Mucosa of gallbladder (tissue), 1 donor: ENCODE measurements at places on chromosomes 5 and 9.

DNA sequence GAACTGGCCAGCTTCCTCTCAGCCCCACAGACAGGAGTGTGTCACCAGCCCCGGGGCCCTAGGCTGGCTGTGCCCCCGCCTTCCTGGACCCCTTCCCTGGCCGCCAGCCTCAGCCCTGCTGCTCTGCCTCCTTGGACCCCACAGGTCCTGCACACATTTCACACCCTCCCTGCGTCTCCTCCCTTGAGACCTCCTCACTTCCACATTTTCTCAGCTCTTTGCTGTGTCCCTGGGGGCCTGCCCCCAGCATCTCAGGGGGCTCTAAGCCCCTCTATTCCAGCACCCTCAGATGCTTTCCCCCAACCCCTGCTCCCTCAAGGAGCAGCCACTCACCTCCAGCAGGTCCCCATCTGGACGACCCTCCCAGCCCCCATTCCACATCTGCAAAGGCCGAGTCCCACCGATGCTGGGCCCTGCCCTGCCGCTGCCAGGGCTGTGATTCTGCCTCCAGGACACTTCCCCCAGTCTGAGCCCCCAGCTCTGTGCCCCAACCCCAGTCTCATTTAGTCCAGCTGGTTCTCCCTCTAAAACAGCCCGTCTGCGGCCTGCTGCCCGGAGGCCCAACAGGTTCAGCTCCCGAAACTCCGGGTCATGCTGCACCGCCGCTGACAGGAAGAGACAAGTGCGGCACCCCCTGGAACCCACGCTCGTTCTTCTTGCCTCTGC, 4.2 kb downstream of the SLC34A3 start:
- no peak for DNase-seq

DNA sequence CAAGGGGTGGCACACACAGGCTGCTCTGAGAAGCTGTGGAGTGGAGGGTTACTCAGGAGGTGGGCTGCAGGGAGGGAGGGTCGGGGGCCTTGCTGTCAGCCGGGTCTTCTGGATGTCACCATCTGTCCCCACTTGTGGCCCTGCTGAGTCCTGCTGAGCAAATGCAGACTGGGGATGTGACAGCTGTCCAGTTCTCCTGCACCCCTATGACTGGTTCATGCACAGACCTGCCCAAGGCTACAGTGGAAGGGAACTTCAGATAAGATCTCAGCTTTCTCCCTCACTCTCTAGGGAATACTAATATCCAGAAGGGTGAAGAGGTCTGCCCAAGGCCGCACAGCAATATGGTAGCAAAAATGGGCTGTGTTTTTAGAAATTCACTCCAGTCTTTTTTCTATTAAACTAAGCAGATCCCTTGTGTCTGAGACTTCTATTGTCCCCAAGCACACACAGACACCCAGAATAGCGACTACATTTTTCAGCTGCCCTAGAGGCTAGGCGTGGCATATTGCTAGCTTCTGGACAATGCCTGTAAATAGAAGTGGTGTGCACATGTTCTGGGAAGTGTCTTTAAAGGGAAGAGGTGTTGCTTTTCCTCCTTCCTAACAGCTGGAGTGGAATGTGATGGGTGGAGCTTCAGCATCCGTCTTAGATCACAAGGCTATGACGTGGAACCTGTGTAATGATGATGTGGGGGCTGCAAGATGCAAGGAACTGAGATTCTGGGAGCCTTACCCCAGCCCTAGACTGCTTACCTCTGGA, 51.1 kb upstream of the TBC1D2 start:
- no peak for DNase-seq

- DNase-seq = no peak
These were observed 321.8 kb upstream of the MEF2C start for GRCh38 chr5:89204756-89205155.

- DNase-seq = peak; percentile 11
These were observed 244.3 kb downstream of the PDE4D start for GRCh38 chr5:59648949-59649921.

GRCh38 chr5:2710910-2711309, 40.6 kb downstream of the IRX2 start:
- no peak for DNase-seq

- no peak for DNase-seq
These were observed 38.7 kb upstream of the PTGS1 start for GRCh38 chr9:122332083-122332482.

- DNase-seq = no peak
These were observed 18.8 kb downstream of the FTMT start for GRCh38 chr5:121870489-121870888.

DNA sequence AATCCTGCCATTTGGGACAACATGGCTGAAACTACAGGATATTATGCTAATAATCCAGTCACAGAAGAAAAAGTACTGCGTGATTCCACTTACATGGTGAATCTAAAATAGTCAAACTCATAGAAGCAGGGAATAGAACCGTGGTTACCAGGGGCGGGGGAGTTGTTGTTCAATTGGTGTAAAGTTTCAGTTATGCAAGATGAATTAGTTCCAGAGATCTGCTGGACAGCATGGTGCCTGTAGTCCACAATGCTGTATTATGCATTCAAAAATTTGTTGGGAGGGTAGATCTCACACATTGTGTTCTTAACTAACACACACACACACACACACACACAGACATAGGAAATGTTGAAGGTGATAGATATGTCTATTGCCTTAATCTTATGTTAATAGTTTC, 480.5 kb downstream of the DMRT2 start:
- DNase-seq = no peak

GRCh38 chr5:153425914-153426313, 64.6 kb upstream of the GRIA1 start:
- DNase-seq = no peak

- no peak for DNase-seq
These were observed 15.6 kb downstream of the PITX1 start for GRCh38 chr5:135018457-135018856.

- DNase-seq = no peak
These were observed 113.5 kb downstream of the TENT4A start for GRCh38 chr5:6826756-6827155.

DNA sequence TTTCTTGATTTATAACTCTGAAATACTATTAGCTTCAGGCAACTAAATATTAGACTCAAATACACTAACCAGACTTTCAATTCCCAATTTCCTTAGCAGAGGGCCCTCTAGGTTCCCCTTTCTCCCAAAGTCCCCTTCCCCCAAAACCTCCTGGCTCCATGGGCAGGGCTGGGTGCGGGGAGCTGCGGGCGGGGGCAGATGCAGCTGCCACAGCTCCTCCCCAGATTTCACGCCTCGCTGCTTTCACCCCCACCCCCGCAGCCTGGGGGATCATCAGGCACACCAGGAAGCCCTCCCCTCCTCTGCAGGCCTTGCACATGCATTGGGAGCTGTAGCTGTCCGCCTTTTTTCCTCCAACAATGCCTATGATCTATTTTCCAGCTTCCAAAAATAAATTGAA, 82.8 kb upstream of the SPATA31C2 start:
- DNase-seq = no peak

DNA sequence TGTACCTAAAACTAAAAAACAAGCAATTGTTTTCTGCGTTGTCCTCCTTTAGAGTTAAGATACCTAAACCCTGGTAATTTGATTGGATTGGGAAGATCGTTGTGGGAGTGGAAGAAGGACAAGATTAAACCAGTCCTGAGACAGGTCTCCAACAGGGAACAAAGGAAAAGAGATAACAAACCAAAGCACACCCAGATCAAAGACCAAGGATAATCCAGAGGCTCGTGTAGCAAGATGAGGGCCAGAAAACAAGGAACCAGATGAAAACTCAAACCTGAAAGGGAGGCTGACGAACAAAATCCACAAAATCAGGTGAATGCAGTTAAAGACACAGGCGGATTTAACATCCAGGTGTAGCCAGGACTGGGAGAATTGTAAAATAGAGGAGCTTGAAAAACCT, 618.1 kb downstream of the SLCO4C1 start:
- DNase-seq = no peak

- no peak for DNase-seq
These were observed 3.3 kb upstream of the CLTA start for GRCh38 chr9:36187414-36187813.

- no peak for DNase-seq
These were observed 57.9 kb downstream of the OSTF1 start for GRCh38 chr9:75146229-75146628.

GRCh38 chr5:136781464-136781863, 416.1 kb upstream of the TRPC7 start:
- DNase-seq = no peak

GRCh38 chr9:121954477-121955140, 138.5 kb downstream of the TTLL11 start:
- peak; percentile 50 for DNase-seq

GRCh38 chr5:124628721-124629596, 117.5 kb downstream of the ZNF608 start:
- DNase-seq = peak; percentile 56

DNA sequence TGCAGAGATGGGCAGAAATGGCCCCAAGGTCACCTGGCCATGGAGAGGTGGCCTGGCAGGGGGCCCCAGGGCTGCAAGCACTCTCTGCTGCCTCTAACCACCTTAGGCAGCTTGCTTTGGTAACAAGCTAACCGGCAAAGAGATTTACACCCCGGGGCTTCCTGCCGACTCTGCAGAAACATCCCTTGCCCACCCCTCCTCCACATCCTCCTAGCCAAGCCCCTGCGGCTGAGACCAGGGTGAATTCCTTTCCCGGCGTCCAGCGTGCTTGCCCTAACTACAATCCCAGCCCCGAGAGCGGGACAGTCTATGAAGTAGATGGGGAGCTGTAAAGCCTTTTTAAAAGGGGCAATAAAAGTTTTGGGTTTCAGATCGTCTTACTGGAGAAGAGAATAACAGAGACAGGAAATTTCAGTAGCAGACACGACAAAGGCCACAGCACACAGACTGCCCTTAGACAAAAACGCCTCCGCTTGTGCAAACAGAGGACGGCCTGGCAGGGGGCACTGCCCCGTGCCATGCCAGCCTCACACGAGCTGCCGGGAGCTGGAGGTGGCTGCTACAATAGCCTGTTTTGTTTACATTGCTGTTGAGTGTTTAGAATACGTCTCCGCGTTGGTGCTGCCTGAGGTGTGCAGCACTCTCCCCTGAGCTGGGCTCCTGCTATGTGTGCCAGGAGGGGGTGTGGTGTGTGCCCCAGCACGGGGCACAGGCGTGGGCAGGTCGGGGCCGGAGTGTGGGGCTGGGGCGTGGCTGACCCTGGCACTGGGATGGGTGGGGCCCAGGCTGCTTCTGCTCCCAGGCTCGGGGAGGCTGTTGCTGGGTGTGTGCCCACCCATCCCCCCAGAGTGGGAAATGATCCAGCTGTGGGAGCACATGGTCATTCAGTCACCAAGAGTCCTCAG, 15.3 kb downstream of the MYMK start:
- DNase-seq = peak; percentile 58

DNA sequence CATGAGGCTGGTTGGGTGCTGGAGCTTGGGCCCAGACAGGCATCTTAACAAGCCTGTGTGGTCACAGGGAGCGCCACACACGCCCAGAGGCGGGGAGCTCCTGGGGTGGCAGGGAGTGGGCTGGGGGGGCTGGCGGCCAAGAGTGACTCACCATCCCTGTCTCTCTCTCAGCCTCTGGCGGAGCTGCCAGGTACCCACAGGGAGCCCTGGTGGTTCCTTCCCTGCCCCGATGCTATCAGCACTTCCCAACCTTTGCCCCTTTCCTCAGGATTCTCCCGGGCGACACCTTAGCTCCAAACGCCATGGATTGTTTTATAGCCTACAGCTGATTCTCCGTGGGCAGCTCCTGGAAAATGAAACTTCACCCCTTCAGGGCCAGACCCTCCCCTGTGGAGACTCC, 5.5 kb downstream of the SLC9A3 start:
- peak; percentile 81 for DNase-seq

- no peak for DNase-seq
These were observed 474.2 kb downstream of the PRELID2 start for GRCh38 chr5:145360936-145361335.

- no peak for DNase-seq
These were observed 339.9 kb downstream of the ADGRV1 start for GRCh38 chr5:90898326-90899013.

GRCh38 chr5:172361566-172362238, 78.1 kb upstream of the UBTD2 start:
- no peak for DNase-seq

DNA sequence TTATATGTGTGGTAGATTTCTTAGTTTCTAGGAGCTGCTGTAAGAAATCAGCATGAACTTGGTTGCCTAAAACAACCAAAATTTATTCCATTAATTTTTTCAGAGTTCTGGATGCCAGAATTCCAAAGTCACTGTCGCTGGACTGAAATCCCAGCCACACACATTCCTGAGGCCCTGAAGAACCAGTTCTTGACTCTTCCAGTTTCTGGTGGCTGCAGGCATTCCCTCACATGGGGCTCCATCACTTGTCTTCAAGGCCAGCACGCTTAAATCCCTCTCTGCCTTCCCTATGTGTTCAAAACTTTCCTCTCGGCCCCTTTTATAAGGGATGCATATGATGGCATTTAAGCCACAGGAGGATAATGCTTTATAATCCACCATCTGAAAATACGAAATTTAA, 1237.5 kb upstream of the CDH9 start:
- DNase-seq = no peak

- no peak for DNase-seq
These were observed 6.1 kb downstream of the TCF7 start for GRCh38 chr5:134120386-134121138.

DNA sequence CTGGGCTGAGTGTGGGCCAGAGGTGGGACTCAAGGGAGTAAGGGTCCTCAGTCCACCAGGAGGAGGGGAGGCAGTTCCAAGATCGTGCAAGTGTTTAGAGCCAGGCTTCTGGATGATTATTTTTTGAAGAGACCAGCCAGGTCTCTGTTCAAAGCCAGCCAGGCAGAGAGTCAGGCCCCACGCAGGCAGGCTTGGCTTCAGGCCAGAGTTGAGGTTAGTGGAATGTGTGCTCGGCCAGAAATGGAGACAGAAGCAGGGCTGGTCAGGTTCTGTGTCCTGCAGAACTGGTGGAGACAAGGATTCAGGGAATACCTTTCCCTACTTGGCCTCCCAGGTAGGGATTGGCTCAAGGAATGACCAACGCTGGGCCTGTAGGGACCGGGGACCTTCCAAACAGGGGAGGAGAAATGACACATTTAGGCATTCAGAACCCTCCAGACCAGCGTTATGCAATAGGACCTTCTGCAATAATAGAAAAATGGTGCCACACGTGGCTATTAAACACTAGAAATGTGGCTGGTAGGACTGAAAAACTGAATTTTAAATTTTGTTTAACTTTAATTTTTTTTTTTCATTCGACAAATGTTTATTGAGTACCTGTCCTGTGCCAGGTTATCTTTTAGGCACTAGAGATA, 106.2 kb downstream of the CMYA5 start:
- peak; percentile 41 for DNase-seq

- peak; percentile 64 for DNase-seq
These were observed 80.3 kb downstream of the EPB41L4A start for GRCh38 chr5:112338681-112339337.

GRCh38 chr5:77367741-77368140, 124.4 kb downstream of the WDR41 start:
- no peak for DNase-seq

- DNase-seq = no peak
These were observed 39.7 kb upstream of the ANKDD1B start for GRCh38 chr5:75571547-75571946.

- peak; percentile 68 for DNase-seq
These were observed 13.3 kb upstream of the RECK start for GRCh38 chr9:36023260-36024048.

- DNase-seq = no peak
These were observed 493 bp downstream of the P4HA2 start for GRCh38 chr5:132227235-132227484.
